ENCODE measurements at places on chromosomes 7 and 10. TPM values are rescaled to one million over a fixed set of nuclear protein-coding genes. Genes with fewer than 3 reads are reported as not detected.

BHLHA15 gene
- polyA plus RNA-seq = not detected

CALCR gene
- 0.97 TPM for polyA plus RNA-seq

HOXA5 gene
- polyA plus RNA-seq = 19.4 TPM

GJD4 gene
- not detected for polyA plus RNA-seq

MYL10 gene
- polyA plus RNA-seq = not detected

CFAP43 gene
- 3.1 TPM for polyA plus RNA-seq

AKR1D1 gene
- not detected for polyA plus RNA-seq

OR2A42 gene
- 0.13 TPM for polyA plus RNA-seq

CCL26 gene
- polyA plus RNA-seq = not detected

VPS41 gene
- 21.8 TPM for polyA plus RNA-seq

DNA sequence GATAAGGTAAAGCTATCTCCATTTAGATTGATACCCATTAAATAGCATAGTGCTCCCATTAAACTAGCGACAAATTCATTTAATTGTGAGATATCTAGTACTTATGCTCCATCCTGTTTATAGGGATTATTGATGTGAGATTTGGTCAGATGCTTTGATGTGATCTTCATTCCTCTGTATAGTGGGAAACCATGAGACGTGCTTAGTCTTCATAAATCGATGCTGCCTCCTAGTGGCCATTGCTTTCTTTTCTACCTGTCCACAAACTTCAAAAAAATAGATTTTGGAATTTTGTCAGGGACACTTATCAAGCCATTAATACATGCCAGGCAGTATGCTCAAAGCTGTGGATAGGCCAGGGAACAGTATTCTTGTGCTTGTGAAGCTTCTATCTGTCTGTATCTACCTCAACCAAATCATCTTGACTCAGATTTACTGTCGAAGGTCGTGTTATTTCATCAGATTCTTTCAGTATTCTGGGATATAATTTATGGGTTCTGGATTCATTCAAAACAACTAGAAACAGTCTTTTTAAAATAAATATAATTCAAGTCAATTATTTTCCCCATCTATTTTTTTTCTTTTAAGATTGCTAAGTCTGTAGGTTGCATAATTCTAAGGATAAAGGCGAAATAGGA is 12.0 kb downstream of the LSM8 start:
- peak; percentile 75 for DNase-seq

- DNase-seq = peak; percentile 70
Observed at GRCh38 chr7:26291699-26292538, at the start of gene SNX10. SNX10 (plus strand) TSS chr7:26291862; CDS start chr7:26346443, 54,581 bp downstream.

DNA sequence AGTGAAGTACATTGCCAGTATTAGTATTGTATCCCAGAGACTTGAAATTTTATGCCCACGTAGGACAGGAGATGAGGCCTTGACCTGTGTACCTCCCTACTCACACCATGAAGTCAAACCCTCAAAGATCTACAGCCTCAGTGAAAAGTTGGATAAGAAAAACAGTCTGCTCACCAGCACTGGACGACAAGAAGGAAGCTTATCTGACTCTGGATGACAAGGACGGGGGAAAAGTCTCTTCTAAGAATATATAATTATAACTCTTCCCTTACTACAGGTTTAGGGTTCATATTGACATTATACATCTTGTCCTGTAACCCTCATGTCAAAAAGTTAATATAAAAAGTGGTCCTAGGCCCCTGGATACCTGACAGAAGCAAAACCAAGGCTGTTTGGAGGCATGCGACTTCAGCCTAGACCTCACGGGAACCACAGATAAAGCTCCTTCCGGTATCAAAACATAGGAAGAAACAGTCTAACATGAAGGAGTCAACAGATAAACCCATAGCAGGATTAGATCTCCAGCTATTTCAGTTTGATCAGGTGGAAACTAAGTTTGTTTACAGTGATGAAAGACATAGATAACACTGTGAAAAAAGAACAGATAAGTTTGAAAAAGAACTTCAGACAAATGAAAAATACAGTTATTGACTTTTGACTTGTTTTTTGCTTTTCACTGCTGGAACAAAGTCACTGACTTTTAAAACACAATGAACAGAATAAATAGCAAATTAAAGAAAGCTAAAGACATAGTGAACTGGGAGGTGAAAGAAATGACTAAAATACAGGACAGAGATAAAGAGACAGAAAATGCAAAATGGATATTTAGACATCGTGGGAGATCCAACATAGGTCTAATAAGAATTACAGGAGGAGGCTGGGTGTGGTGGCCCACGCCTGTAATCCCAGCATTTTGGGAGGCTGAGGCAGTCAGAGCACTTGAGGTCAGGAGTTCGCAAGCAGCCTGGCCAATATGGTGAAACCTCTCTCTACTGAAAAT is 145.9 kb downstream of the PHTF2 start:
- DNase-seq = no peak

DNA sequence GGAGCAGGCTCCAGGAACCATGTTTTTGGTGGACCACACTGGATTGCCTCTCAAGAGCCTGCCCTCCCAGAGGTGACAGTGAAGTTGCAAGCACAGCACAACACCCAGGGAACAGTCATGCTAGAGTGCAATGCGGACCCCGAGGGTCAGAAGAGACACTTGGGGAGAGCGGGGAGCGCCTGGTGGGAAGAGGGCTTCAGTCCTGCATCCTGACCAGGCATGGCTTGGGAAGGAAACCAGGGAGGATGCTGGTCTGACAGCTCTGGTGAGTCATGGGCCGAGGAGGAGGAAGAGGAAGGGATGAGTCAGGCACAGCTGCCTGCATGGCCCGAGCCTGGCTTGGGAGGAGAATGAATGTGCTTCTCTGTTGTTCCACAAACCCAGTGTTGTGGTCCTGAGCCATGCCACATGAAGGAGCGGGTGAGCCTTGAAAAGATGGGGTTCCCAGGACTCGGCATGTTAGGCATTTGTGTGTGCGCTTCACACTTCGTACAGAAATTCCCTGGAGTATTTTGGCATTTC is 29.5 kb upstream of the ANKRD2 start:
- peak; percentile 58 for DNase-seq

DNA sequence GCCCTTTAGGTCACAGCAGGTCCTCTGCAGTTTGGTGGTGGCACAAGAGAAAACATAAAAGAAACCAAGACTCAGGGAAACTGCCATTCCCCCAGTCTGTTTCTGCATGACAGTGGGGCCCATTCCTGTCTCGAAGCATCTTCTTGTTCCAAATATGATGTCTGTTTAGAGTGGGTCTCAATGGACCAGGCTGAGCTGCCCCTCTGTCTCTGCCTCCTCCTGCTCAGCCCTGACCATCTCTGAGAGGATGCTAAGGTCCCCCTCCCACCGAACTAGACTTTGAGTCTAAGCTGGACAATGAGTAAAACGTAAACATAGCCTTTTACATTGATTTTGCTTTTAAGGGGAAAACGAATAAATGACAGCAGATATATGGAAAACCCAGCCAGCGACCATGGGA is 40.4 kb downstream of the CLEC2L start:
- no peak for DNase-seq

DNA sequence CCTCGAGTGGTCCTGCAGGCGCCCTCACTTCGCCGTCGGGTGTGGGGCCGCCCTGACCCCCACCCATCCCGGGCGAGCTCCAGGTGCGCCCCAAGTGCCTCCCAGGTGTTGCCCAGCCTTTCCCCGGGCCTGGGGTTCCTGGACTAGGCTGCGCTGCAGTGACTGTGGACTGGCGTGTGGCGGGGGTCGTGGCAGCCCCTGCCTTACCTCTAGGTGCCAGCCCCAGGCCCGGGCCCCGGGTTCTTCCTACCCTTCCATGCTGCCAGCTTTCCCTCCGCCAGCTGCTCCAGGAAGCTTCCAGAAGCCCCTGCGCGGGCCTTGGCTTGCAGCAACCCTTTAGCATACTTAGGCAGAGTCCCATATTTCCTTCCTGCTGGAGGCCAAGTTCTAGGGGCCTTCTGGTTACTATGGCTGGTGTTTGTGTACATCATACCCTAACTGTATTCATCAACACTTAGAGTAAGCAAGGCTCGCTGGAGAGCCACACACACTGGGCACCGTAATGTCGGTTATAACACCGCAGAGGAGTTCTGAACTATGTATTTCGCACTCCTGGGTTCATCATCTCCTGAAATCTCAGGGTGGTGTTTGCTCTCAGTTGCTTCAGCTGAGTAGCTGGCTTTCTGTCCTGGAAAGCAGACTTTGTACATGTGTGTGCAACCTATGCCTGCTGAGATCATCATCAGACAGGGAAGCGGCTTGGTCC is 471 bp downstream of the MGMT start:
- peak; percentile 18 for DNase-seq

DNA sequence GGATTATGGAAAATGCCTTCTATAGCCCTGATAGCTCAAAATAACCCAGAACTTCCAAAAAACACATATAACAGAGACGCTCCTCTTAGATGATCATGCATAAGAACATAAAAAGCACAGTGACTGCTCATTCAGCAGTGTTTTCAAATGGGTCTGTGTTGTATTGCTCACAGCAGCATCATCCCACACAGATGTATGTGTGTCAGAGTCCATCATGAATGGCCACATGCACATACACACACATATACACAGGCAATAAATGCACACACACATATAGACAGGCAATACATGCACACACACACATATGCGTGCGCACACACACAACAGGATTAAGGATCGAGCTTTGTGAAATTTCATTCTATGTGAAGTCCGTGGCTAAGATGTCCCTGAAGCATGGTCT is 26.1 kb downstream of the TMEM273 start:
- DNase-seq = no peak

GRCh38 chr10:100148353-100149211 is 37.2 kb downstream of the ERLIN1 start:
- no peak for DNase-seq

DNA sequence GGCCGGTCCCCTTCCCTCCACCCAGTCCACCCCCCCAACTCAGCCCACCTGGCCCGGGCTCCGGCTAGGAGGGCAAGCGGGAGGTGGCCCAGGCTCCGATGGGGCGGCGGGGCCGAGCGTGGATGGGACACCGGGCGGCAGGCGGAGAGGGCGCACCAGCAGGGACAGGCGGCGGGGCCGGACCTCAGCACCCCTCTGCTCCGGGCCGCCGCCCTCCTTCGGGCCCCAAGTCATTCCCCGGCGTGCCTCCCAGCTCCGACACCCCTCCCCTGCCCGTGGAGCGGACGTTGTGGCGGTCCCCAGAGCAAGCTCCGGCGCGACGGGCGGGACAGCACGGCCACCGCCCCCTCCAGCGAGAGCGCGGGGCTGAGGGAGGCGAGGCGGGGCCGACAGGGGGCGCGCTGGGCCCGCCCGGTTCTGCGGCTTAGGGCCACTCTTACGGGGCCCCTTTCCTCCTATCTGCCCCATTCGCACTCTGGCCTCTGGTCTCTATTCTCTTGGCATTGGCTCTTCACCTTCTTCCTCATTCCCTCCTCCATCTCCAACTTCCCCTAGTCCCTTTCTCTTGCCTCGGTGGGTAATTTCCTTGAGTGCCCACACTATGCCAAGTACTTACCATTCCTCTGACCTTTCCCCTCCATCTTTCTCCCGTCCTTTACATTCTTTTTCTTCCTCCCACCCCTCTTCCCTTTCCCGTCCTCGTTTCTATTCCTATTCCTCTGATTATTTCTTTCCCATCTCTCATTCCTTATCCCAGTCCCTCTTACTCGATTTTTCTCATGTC is 701 bp upstream of the GBX1 start:
- peak; percentile 57 for DNase-seq

DNA sequence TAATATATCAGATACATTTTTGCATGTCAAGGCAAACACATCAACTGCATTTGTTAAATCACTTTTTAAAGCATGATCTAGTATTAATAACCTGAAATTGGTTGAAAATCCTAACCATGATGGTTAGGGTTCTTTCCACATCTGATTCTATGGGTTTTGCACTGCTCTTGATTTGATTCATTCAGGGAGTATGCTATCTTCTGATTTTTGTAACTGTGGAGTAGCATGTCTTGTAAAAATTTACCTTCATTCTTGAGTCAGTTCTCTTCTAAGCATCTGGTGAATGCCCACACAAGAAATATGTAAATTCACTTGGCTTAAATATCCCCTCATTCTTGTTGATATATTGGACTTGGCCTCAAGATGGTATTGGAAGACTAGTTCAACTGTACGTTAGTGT is 178.7 kb downstream of the KLF6 start:
- no peak for DNase-seq

- DNase-seq = no peak
Observed at GRCh38 chr7:157713591-157713990, 376.8 kb downstream of the DNAJB6 start.

GRCh38 chr10:79139124-79139835 is 70.5 kb downstream of the ZMIZ1 start:
- no peak for DNase-seq

GRCh38 chr7:42236976-42237810 is at the start of gene GLI3:
GLI3 (minus strand) TSS chr7:42237209; CDS start chr7:42223253, 13,956 bp downstream.
- peak; percentile 96 for DNase-seq

DNA sequence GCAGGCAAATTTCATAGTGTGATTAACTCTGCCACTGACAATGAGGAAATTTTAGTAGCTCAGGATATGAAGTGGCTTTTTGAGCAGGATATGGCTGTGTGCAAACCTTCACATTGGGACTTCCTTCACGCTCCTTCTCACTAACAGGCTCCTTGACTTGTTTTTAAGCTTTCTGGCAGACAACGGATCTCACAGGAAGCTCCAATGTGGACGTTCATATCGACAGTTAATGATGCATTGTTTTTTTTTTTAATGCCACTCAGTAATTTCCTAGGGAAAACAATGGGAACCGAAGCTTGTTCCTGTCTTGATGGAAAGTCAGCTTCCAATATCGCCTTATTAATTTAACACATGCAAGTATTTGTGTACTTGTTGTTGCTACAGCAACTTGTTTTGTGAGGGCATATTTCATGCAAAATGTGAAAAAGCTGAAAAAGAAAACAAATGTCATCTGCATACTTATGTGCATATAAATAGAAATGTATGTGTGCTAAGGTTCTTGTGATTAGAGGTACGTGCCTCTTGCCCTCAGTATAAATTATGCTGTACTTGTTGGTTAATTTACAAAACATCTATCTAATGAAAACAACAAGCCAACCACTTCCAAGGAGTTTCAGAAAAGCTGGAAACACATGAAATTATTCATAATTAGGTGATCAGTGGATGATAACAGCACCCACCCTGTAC is 84.7 kb downstream of the NRP1 start:
- DNase-seq = no peak

DNA sequence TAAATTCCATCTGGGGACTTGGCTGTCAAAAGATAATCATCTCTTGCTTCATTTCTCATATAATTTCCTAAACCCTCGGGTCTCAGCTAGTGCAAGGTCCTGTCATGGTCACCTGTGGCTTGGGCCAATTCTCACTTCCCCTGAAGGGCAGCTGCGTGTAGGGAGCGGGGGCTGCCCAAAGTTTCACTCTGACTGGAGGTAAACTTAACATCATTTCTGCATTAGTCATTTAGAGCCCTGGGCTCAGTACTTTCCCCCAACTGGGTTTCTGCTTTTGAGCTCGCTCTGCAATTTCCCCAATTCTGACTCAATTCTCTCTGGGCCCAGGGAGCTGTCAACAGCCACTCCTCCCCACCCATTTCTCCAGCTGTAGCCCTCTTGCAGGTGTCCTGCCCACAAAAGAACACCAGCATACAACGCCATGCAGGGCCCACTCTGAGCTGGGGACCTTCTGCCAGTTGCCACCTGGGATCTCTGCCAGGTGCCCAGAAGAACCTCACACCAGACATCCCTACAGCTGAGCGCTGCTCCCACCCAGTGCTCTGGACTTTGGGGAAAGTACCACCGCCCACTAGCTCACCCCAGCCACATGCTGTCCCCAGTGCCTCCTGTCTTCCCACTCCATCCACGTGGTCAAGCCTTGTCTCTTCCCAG is 37.9 kb downstream of the VOPP1 start:
- peak; percentile 76 for DNase-seq

GRCh38 chr10:90999512-91000172 is 78.8 kb upstream of the ANKRD1 start:
- no peak for DNase-seq

All from kidney (tissue), 22 donors.